Hematopoietic multipotent progenitor cell treated with erythropoietin and hydrocortisone succinate and interleukin-3 and kit ligand, for 8 days (in vitro differentiated cells): ENCODE measurements at places on chromosomes 3 and 15.

GRCh38 chr3:152272771-152273242 is 4.1 kb downstream of the MBNL1 start:
- peak; percentile 79 for DNase-seq

DNA sequence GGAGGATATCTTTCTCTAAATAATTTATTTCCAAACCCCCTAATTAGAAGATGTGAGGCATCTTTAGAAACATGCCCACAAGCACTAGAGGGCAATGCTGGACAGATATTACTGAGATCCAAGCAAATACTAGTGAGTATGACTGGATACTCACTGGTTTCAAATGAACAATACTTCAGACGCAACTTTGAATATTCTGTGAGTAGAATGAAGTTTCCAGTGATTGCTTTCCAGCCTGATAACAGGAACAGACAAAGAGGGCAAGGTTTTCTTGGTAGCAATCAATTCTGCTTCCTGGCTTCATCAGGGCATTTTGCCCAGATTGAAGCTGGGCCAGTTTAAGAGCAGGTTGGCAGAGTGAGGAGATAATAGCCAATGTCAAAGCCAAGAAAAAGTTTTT is 442.6 kb upstream of the PDZRN3 start:
- no peak for DNase-seq

- no peak for DNase-seq
Observed at GRCh38 chr3:35793667-35794066, 154.3 kb downstream of the ARPP21 start.

DNA sequence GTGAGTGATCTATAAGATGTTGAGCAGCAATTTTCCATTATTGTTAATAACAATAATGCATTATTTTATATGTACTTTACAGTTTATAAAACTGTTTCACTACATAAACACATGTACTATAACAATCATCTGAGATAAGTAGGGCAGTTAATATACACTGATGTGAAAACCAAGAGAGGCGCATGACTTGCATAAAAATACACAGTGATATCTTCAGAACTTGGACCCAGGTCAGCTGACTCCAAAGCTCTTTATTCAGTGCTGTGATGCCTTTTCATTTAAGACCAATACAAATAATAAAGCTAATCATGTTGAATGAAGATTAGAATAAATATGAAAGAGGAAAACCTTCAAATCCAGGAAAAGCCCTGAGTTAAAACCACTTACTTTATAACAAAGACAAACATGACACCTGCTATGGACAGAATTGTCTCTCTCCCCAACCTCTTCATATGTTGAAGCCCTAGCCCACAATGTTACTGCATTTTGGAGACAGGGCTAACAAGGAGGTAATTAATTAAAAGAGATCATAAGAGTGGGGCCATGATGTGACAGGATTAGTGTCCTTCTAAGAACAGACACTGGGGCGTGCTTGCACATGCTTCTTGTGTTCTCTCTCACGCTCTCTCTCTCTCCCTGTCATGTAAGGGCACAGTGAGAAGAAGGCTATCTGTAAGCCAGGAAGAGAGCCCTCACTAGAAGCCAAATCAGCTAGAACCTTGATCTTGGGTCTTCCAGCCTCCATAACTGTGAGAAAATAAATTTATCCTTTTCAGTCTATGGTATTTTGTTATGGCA is 55.8 kb upstream of the TSPAN3 start:
- DNase-seq = peak; percentile 50

GRCh38 chr3:63932509-63933212 is 20.5 kb upstream of the SCAANT1 start:
- DNase-seq = no peak
